ENCODE measurements at places on chromosomes 7 and 10. TPM values are rescaled to one million over a fixed set of nuclear protein-coding genes. Genes with fewer than 3 reads are reported as not detected.

DNA sequence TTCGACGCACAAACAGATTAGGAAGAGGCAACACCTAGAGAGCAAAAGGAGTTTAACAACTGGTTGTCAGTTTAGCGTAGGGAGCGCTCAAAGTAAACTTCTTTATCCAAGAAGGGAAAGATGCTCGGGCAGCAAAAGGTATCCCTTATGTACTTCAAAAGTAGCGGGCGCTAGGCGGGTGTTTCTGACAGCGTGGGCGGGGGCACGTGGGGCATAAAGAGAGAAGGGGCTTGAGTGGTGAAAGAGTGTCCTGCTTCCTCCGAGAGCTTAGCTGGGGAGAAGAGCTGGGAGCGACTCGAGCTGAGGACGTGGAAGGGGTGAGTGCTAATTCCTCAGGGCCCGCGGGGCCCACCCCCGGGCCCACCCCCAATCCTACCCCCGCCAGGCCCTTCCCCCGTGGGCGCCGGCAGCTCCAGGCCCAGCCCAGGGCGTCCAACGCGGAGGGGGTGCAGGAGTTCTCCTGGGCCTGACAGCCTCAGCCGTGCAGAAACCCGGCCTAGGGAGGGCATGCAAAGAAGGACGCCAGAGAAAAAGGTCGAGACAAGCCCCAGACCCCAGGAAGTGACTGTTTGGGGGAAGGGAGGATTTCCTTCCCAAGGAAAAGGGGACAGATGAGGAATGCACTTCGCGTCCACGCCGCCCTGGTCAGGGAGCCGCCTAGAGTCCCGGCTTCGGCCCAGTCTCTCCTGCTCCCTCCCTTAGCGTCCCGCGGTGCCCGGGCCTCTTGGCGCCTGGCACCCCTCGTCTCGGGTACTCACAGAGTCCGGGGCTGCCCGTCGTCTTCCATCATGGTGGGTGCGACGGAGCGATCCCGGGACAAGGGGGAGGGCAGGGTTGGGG lies 868 bp downstream of the TIAL1 start:
- peak; percentile 33 for DNase-seq

The TMEM184A gene
- 0.06 TPM for total RNA-seq

DNA sequence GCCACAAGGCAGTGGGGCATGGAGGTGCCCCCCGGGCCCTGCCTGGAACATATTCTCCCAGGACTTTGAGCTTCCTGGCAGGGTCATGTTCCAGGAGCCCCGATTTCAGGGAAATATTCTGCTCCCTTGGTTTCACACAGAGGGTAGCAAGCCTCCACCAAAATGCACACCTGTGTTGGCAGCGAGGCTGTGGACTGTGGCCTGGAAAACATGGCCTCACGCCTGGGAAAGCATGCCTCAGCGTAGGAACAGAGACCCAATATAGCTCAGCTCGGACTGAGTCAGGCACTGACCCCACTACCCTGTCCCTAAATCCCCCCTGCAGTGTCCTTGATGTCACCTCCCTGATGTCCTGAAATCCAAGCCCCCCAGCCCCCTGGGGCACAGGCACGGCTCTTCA lies 92.0 kb downstream of the KCNMA1 start:
- no peak for DNase-seq

DNA sequence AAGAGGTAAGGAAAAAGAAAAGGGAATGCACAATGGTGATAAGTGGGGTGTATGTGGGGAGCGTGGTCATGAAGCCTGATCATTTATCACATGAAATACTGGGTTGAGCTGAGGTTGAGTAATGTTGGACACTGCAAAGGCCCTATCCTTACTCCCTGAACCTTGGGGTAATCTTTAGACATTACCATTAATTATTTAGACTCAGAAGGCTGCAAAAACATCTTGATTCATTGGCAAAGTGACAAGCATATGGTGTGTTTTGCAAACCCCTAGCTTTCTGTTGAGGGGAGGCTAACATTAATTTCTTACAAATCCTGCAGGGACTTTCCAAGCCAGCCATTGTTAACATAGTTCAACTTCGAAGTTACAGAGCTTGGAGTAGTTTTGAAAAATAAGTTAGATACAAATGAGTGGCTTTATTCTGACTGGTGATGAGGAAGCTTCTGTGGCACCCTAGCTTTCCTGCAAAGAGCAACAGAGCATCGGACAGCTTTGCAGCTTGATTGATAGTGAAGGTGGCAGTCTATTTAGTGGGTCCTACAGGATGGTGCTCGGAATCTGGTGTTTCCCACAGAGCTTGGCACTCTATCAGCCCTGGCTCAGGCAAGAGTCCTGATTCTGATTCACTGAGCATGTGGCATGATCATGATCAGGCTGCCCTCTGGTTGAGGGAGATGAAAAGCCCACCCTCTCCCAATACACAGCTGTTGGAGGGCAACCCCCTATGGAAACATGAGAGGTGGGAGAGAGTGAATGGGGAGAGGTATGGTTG lies 153.7 kb upstream of the NPVF start:
- no peak for DNase-seq

DNA sequence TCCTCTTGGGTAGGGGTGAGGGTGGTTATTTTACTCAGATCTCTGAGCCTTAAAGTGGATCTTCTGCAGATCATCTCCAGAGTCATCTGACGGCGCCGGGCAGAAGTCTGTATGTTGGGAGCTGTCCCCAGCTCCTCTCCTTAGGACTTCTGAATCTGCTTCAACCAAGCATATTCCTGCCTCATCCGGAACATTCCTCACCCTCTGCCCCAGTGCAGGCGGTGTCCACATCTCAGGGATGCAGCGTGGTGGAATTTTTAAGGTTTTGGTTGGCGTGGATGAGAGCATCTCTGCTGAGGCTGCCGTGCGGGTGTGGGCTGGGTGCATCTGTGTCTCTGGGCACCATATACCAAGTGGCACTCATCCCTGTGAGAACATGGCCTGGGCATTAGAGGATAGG lies 148.3 kb downstream of the MGMT start:
- no peak for DNase-seq

GRCh38 chr10:104318810-104319741 lies 19.2 kb downstream of the ITPRIP start:
- peak; percentile 88 for DNase-seq

All from LHCN-M2 (cell line).